Hypothalamus (tissue), 51 donors: ENCODE measurements at places on chromosomes 5 and 9.

- no peak for DNase-seq
Observed at GRCh38 chr5:109888989-109889388, 199.3 kb downstream of the MAN2A1 start.

- DNase-seq: no peak
Observed at GRCh38 chr5:44827681-44828080, 18.9 kb downstream of the MRPS30 start.

DNA sequence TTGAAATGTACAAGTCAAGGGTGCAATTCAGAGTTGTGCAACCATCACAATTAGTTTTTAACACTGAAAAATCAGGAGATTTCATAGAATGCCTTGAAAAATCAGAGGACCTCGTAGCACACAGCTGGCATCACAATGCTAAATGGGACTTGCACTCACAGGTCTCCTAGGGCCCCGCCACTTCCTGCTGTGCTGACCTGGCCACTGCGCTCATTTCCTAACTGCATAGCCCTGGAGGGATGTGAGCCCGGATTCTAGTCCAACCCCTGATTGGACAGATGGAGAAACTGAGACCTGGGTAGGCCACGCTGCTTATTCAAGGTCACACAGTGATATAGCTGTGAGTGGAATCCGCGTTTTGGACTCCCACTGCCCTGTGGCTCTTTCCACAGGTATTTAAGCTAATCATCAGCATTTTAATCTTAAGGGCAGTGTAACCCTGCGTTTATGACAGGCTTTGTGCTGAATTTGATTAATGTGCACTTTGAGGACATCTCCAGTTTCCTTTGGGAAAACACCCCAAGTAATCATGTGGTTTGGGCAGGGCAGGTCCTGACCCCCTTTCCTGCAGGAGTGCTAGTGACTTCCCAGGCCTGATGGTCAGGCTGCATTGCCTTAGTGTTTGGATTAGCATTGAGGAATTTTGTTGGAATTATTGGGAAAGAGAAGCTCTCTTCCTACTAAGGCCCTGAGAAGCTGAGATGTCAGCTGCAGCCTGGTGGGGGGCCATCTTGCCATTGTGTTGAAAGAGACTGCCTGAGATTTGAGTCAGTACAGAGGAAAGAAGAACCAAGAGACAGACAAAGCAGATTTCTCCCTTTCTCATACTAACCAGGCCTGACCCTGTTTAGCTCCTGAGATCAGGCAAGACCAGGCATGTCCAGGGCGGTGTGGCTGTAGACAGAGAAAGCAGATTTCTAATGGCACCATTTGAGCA is 36.2 kb downstream of the STC2 start:
- no peak for DNase-seq

DNA sequence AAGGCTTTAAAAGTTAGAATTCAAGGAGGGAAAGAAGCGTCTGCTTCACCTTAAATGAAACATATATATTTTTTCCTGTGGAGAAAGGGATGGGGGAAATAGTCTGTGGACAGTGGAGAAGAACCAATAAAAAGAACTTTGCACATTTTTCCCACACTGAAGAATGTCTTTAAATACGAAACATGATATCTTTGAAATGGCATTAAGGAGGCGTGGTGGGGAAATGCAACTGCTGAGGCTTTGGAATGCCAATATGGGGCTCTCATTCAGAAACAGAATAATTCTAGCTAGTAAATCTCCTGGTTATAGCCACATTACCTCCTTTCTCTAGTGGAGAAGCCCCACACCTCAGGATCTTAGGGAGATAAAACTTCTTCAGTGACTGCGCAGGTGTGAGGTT is 46.8 kb downstream of the TNC start:
- no peak for DNase-seq

DNA sequence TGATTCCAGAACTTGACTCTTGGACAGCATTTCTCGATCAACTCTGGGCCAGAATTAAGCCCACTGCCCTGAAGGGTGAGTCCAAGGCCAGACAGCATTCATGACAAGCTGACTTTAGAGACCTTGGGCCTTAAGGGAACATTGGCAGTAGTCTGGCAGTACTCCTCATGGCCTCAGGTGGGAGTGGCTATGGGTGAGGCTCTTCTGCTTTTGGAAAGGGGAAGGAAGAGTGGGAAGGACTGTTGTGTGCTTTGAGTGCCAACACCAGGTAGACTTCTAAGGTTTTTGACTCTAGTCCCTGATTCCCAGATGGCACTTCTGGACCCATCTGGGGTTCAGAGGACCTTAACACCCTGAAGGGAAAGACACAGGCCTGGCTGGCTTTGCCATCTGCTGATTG is 530.4 kb downstream of the ACTL7B start:
- no peak for DNase-seq

- DNase-seq: no peak
Observed at GRCh38 chr9:130289711-130290241, 24.2 kb downstream of the HMCN2 start.

DNA sequence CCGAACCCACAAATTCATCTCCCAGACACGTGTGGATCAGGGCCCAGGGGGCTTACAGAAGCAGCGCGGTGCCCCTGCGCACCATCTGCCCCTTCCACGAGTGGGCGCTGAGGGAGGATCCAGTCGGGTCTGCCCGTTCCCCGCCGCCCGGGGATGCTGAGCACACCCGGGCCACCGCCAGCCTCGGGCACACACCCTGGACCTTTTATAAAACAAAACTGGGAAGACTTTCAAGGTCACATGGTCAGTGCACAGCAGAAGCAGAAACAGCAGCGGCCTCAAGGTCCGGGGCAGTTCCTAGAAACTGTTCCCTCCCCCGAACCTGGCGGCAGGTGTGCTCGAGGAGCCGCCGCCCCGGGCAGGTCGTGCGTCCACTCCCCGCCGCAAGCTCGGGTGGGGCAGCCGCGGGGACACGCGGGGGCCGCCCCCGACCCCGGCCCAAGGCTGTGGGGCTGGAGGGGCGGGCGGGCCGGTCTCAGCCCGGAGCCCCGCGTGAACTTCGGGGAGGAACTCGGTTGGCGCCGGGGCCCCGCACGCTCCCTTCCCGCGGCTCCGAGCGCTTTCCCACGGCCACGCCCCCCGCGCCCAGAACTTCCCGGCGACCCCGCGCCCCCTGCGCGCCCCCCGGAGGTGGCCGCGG is 633 bp upstream of the PPP1R26 start:
- peak; percentile 27 for DNase-seq

DNA sequence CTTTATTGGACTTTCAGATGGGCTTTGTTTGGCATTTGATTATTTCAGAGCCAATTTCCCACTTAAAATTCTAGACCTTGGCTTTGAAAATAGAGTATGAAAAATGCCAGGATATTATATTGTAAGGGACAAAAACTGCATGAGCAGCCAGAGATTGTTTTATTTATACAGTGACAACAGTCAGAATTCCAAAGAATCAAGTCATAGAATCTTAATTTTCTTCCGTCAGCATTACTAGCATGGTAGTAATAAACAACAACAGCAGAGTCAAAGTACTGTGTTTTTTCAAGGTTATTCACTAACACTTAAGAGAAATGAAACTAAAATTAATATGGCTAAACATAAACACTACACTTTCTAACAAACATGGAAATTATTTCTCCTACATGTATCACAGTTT is 52.2 kb downstream of the MLLT3 start:
- DNase-seq: no peak

DNA sequence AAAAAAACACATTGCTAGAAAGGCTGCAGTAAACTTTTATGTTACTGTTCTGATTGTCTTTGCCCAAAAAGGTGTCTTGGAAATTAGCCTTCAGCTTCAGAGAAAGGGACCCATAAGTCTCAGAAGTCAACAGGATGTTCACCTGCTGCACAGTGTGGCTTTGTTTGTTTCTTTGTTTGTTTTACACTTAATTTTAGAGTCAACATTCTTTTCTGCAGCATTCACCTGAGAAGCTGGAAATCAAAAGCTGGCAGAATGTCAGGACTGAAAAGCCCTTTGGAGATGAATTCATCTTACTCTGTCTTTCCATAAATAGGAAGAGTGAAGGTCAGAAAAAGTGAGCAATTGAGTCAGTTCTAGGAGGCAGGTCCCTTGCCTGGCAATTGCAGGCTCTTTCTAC is 170.0 kb downstream of the PAPPA start:
- no peak for DNase-seq

GRCh38 chr5:51484326-51484725 is 101.1 kb downstream of the ISL1 start:
- no peak for DNase-seq

- DNase-seq: no peak
Observed at GRCh38 chr5:162407614-162408013, 340.0 kb downstream of the GABRG2 start.

DNA sequence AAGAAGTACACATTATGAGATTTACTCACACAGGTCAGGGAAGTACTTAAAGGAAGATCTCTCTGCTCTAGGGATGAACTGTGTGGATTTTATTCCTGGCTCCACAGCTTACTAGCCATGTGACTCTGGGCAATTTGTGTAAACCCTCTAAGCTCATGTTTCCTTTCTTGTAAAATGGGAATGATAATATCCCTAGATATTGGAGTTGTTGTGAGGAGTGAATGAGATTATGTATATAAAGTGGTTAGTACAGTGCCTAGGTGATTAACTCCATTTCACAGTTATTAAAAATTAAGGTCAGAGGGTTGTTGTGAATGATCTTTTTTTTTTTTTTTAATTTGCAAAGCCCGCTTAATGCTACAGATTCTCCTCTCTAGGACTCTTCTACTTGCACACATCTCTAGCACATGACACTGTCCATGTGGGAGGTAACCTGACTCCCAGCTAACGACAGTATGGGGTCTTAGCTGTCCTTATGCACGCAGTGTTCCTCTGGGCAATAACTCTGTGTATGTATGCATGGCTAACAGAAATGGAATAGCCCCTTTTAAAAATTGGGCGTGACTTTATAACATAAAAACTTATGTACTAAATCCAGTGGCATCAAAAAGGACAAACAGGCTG is 23.9 kb upstream of the MYOT start:
- DNase-seq: no peak

- no peak for DNase-seq
Observed at GRCh38 chr9:119349351-119349825, 19.8 kb downstream of the BRINP1 start.

GRCh38 chr5:77222722-77223121 is 12.2 kb downstream of the PDE8B start:
- DNase-seq: no peak

GRCh38 chr9:70260007-70260443 is 1.2 kb downstream of the SMC5 start:
- no peak for DNase-seq

- DNase-seq: no peak
Observed at GRCh38 chr5:148391422-148391821, 7.7 kb downstream of the FBXO38 start.

DNA sequence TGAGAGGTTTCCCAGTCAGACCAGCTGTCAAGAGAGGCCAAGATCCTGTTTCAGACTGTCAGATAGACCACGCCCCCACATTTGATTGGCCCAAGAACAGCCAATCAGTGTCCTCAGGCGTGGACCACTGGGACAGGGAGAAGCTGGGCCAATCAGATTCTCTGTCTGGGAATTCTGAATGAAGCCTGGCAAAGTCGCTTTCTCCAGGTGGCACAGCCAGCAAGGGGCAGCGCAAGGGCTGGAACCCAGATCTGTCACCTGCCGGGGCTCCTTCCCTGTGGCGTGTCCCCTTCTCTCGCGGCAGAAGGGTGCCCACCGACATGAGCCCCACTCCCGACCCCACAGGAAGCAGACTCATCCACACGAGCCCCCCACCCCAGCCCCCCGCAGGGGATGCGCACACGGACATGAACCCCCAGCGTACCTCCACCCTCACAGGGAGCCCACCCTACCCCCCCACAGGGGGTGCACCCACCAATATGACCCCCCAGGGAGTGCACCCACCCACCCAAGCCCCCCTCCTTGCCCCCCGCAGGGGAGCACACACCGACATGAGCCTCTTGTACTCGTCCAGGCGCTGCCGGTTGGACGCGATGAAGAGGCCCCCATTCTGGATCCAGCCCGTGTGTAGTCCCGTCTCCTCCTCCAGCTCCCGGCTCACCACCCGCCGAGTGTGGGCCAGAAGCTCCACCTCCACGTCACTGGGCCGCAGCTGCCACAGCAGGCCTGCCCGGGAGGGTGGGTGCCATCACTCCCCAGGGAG is 6.1 kb downstream of the SARDH start:
- no peak for DNase-seq

- no peak for DNase-seq
Observed at GRCh38 chr9:86511614-86512360, 157.6 kb upstream of the TUT7 start.

GRCh38 chr5:163498886-163499285 is 6.5 kb upstream of the MAT2B start:
- DNase-seq: no peak

GRCh38 chr5:6573651-6574101 is 59.2 kb downstream of the NSUN2 start:
- DNase-seq: no peak

GRCh38 chr5:18745988-18746615 is 1111.8 kb downstream of the TAF11L14 start:
- DNase-seq: no peak

DNA sequence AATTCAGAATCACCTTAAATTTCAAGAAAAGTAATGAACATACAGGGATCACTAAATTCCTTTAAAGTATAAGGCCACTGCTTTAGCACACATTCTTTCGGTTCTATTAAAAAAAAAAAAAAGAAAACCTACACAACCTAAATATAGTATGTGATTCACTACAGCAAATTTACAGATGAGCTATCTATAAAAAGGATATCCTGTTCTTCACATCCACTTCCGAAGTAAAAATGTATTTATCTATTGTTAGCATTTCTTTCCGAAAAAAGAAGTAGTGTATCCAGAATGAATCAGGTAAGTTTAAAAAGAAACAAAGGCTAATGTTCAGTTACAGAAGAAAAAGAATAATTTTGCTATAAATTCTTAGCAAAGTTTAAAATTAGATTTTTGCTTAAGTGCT is 70.2 kb downstream of the ECPAS start:
- DNase-seq: no peak

DNA sequence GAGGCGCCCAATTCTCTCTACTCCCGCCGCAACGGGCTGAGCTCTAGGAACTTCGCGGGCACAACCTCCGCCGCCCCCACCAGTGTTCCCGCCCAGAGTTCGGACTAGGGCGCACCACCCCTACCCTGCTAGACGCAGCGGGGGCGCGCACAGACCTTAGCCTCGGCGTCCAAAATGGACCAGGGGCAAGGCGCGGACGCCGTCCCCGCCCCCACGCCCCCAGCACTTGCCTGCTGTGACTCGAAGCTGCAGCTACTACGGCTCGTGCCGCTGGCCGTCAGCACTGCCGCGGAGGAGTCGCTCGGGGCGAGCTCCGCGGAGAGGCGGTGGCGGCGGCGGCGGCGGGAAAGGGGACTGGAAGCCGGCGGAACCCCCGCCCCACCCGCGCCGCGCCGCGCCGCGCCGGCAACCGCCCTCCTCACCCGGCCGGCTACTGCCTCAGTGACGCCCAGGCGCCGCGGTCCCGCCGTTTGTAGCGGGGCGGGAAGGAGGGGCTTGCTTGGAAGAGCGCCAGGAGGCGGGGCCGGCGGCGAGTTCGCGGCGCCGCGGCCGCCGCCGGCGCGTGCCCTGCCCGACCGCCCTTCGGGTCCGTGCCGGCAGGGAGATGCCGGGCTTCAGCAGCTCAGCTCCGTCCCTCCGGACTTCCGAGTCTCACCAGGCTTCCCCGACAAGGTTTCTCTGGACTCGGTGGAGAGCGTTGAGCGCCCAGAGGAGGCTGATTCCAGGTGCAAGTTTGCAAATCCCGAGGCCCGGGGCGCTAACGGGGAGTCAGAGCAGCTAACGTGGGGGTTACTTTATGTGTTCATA is 4.5 kb downstream of the ELAVL2 start:
- DNase-seq: no peak
